ENCODE measurements at places on chromosomes 6 and 20.

DNA sequence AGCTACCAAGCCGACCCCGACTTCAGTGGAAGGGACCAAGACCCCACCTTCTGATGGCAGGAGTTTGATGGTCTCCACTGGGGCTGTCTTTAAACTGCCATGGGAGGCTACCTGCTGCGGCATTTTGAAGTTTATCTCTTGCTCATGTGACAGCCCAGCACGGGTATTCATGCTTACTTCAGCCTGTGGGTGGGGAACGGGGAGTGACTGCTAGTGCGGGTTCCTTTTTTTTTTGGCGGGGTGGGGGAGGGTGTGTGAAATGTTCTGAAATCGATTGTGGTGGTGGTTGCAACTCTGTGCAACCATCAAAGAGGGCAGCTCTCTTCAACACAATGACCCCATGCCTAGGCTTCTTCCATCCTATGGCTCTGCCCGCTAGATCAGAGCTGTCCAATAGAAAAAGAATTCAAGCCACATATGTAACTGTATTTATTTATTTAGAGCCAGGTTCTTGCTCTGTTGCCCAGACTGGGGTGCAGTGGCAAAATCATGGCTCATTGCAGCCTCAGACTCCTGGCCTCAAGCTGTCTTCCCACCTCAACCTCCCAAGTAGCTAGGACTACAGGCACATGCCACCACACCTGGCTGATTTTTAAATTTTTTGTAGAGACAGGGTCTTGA is 53.7 kb downstream of the PPP1R16B start:
- no peak for DNase-seq

DNA sequence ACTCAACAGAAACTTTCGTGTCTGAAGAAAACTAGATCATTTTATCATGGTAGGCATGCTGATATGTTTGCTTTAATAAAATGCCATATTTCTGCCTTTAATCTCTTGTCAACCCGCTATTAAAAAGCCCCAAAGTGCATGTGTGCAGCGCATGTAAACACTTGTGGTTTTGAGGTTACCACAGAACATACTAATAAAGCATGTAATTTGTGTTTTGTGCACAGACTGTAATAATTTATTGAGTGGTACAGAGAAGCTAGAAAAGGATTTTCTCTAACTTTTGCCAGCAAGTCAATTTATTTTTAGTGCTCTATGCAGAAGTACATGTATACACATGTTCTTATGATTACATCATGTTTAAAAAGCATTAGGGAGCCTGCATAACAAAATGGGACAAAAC is 349.9 kb upstream of the SLC35B3 start:
- DNase-seq, result no peak

- DNase-seq, result no peak
Observed at GRCh38 chr6:158488065-158488464, 71.8 kb upstream of the TMEM181 start.

DNA sequence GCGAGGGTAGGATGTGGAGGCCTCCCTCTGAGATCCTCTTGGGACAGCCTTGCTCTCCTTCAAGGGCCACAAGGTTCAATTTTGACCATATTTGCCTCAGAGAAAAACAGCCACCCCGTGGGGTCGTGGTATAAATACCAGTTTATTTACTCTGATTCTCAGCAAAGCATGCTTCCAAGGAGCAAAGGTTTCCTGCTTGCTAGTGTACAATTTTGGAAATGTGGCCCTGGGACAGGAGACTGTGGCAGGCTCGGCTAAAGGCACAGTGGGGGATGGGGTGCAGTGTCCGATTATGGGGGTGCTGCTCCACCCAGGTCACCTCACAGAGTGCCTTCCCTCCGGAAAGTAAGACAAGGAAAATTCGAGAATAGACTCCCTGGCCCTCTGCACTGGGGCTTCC is 31.1 kb downstream of the RBM38 start:
- DNase-seq, result no peak
